ENCODE measurements at places on chromosomes 5 and 9. TPM values are rescaled to one million over a fixed set of nuclear protein-coding genes. Genes with fewer than 3 reads are reported as not detected.

Gene BSPRY
- total RNA-seq = 0.27 TPM

Gene C9orf50
- 1.2 TPM for total RNA-seq

DNA sequence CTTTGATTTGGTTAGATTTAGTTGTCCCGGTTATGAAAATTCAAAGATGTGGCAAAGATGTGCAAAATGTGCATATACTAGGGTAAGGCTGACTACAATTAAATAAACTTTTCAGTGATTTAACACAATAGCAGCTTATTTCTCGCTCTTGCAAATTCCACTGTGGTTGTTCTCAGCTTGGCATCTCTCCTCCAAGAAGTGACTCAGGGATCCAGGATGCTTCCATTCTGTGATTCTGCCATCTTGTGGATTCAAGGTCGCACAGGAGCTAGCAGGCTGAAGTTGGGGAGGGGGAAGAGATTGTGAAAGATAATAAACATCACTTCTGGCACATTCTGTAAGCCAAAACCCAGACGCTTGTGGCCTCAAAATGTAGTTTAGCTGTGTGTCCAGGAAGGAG, 60.1 kb upstream of the TGFBR1 start:
- no peak overlapping the region for H3K27ac ChIP-seq
- no peaks in the 10 kb centered on the region for H3K27me3 ChIP-seq
- no peak overlapping the region for H3K4me3 ChIP-seq
- peaks cover 38% of the 10 kb centered on the region for H3K36me3 ChIP-seq
- no peaks in the 10 kb centered on the region for H3K4me1 ChIP-seq

GRCh38 chr9:27151693-27152404, 42.8 kb downstream of the TEK start:
- H3K4me3 ChIP-seq = no peak overlapping the region
- no peaks in the 10 kb centered on the region for H3K36me3 ChIP-seq
- no peaks in the 10 kb centered on the region for H3K4me1 ChIP-seq
- no peak for DNase-seq
- H3K27ac ChIP-seq = peak overlapping the region; percentile 36

- H3K4me3 ChIP-seq = no peak overlapping the region
- H3K4me1 ChIP-seq = no peaks in the 10 kb centered on the region
- H3K27ac ChIP-seq = no peak overlapping the region
- no peaks in the 10 kb centered on the region for H3K27me3 ChIP-seq
Measured at GRCh38 chr5:168055141-168055683, 236.2 kb upstream of the WWC1 start.

GRCh38 chr5:87109746-87110145, 157.9 kb upstream of the RASA1 start:
- no peak overlapping the region for H3K4me3 ChIP-seq
- H3K4me1 ChIP-seq = no peaks in the 10 kb centered on the region
- no peak overlapping the region for H3K27ac ChIP-seq
- H3K27me3 ChIP-seq = no peaks in the 10 kb centered on the region
- DNase-seq = no peak

Gene TARS1
- 117 TPM for total RNA-seq

Gene ERAP2
- total RNA-seq = 7.7 TPM

DNA sequence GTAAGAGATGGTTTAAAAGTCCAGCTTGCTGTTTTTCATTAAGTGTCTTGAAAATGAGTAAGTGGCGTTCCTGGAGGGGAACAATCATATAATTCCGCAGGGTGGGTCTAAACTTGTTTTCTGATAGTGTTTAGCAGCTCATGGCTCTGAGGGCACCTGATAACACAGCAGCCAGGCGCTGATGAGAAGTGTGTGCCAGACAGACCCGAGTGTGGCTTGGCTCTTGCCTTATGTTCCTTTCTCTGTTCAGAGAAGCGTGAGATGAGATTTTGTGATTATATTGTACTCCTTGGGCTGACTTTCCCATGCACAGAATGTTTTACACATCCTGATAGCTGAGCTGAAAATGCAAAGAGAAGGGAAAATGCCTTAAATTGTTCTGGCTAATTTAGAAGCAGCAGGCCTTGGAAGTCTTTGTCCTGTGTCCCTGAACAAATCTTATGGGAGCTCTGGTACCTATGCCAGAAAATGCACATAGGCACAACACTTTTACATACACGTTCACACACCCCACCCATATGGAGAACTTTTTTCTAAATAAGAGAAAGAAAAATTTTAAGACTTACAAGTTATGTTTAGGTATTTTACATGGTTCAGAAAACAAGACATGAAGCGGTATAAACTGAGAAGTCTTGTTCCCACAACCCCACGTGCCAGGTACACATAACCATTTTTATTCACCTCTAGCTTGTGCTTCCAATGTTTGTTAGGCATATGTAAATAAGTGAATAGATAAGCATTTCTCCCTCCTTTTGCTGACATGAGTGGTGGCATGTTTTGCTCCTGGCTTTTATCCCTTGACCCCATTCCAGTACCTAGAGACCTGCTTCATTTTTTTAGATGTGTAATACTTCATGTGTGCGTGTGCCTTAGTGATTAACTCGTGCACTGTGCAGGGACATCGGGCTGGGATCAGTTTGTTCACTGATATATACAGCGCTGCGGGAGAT, 152.2 kb upstream of the OTULINL start:
- H3K27me3 ChIP-seq = no peaks in the 10 kb centered on the region
- no peak overlapping the region for H3K4me3 ChIP-seq
- no peak overlapping the region for H3K27ac ChIP-seq
- DNase-seq = no peak

DNA sequence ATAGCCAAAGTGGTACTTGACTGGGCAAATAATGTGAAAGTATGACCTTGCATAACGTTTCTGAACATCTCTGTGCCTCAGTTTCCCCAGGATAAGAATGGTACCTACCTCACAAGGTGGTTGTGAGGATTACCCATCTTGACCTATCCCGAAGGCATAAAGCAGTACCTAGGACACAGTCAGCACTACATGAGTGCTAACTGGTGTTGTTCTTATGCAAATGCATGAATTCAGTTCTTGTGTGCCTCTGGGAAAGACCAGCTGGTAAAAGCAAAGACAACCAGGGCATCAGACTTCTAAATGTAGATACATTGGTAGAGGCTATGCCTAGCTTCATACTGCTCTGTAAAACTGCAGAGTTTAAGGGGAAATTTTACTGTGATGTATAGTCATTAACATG, 21.8 kb upstream of the TMEM252 start:
- H3K36me3 ChIP-seq = no peaks in the 10 kb centered on the region
- H3K27ac ChIP-seq = no peak overlapping the region

DNA sequence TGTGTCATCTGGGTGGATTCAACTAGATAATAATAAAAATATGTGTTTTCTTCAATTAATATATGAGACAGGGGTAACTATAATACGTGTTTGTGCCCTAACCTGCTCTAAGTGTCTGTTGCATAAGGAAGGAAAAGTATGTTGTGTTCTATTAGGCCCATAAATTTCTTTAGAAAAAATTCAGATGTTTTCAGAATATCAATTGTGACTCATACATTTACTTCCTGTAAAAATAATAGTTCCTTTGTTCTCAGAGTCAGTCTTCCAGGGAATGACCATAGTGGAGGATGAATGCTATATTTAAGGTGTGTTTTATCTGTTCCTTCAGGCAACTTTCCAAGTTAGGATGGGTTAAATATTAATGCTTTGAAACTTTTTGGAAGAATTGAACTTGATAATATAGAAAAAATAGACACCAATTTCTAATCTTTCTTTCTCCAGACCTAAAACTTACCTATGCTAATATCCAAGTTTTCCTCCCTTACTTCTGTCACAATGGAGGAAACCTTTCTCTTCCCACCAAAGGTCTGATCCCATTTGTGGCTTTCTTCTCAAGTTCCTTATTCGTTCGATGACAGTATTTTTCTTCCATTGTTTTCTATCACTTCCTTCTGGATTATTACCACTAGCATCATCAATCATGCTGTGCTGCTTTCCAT, 49.9 kb downstream of the ISL1 start:
- no peak for DNase-seq
- no peaks in the 10 kb centered on the region for H3K36me3 ChIP-seq
- H3K27me3 ChIP-seq = no peaks in the 10 kb centered on the region
- no peaks in the 10 kb centered on the region for H3K4me1 ChIP-seq
- no peak overlapping the region for H3K27ac ChIP-seq

DNA sequence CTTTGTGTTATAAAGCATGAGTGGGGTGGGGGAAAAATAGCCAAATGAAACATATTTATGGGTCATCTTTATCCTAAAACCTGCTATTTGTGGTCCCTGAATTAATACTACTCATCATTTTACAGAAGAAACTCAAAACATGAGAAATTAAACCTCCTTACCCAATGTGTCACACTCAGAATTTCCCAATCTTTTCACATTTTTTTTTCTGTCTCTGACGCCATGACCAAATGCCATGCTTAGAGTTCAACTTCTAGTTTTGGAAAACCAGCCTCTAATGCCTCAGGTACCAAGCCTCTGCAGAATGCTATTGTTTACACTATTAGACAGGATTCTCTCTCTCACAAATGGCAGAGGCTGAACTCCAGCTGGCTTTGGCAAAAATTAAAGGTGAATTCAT, 505.5 kb upstream of the WWC1 start:
- H3K4me3 ChIP-seq = no peak overlapping the region
- no peak overlapping the region for H3K27ac ChIP-seq
- H3K4me1 ChIP-seq = no peaks in the 10 kb centered on the region
- no peaks in the 10 kb centered on the region for H3K27me3 ChIP-seq
- no peaks in the 10 kb centered on the region for H3K36me3 ChIP-seq

- H3K36me3 ChIP-seq = no peaks in the 10 kb centered on the region
- H3K27me3 ChIP-seq = no peaks in the 10 kb centered on the region
- H3K4me1 ChIP-seq = peaks cover 6% of the 10 kb centered on the region
- DNase-seq = no peak
- no peak overlapping the region for H3K27ac ChIP-seq
- H3K4me3 ChIP-seq = no peak overlapping the region
Measured at GRCh38 chr5:36417668-36418067, 116.0 kb upstream of the RANBP3L start.

Gene TAF1L
- not detected for total RNA-seq

GRCh38 chr9:74577956-74578355, 80.8 kb downstream of the RORB start:
- no peaks in the 10 kb centered on the region for H3K36me3 ChIP-seq
- H3K27ac ChIP-seq = no peak overlapping the region

GRCh38 chr5:15585841-15586591, 86.0 kb downstream of the FBXL7 start:
- H3K27me3 ChIP-seq = no peaks in the 10 kb centered on the region
- DNase-seq = no peak
- H3K27ac ChIP-seq = no peak overlapping the region
- peaks cover 7% of the 10 kb centered on the region for H3K4me1 ChIP-seq

DNA sequence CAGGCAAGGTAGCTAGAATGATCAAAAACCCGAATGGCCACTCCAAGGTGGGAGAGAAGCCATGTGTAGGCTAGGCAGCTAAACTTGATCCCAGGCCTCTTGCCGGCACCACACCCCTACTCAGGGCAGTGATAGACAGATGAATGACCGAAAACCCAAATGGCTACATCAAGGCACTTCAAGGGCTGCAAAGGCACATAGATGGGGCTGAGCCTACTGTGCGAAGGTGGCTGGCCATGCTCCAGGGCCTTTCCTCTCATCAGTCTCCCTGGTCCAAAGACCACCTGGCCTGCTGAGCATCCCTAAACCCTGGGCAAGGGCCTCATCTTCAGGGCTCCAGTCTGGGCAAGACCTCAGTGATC, 3.7 kb upstream of the TIFAB start:
- H3K4me3 ChIP-seq = no peak overlapping the region
- no peaks in the 10 kb centered on the region for H3K27me3 ChIP-seq
- H3K36me3 ChIP-seq = no peaks in the 10 kb centered on the region
- no peaks in the 10 kb centered on the region for H3K4me1 ChIP-seq
- H3K27ac ChIP-seq = no peak overlapping the region
- peak; percentile 46 for DNase-seq

DNA sequence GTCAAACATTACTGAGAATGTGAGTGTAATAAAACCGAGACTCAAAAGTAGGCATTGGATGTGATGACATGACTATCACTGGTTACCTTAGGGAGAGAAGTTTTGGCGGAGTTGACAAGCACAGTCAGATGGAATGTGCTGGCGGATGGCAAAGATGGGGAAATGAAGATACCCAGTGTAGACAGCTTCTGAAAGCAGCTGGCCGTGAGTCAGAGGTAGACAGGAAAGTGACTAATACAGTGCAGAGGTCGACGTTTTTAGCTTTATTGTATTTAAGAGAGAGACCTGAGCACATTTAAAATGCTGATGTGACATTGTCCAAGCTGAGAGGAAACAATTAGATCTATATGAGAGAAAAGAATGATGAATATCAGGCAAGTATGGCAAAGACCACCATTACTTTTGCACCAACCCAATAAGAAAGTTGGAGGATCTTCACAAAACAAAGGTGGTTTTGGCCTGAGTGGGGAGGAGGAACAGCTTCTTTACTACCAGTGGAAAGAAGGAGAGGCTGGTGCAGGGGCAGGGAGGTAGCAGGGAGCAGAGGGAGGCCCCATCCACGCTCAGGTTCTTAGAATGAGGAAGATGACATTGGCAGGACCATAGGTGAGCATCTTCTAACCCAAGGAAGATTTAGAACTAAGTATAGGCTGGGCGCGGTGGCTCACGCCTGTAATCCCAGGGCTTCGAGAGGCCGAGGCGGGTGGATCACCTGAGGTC, 36.7 kb upstream of the KCNIP1 start:
- H3K36me3 ChIP-seq = no peaks in the 10 kb centered on the region
- no peaks in the 10 kb centered on the region for H3K4me1 ChIP-seq
- H3K27me3 ChIP-seq = no peaks in the 10 kb centered on the region
- H3K4me3 ChIP-seq = no peak overlapping the region
- DNase-seq = no peak

DNA sequence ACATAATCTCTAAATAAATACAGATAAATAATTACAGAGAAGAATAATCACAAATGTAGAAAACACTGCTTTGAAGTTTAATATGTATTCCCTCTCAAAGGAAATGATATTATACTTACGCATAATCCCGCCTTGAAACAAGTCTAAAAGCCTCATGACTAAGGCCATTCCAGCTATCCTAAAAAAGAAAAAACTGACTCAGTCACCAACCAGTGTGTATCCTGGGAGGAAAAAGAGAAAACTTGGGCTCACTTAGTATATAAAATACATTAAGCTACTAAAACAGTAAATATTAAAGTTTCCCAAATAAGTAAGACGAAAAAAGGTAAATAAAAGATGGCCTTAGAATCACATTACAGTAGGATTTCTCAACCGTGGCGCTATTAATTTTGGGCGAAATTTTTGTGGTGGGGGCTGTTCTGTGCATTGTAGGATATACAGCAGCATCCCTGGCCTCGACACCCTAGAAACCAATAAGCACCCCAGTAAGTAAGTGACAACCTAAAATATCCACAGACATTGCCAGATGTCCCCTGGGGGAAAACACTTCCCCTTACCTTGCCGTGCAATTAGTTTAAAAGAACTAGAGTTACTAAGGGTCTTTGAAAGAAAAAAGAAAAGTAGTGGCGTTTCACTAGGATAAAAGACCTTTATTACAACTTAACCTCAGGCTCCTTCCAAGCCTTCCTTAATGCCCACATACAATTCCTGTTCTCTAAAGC, 1.1 kb downstream of the HSPA9 start:
- H3K4me1 ChIP-seq = peaks cover 15% of the 10 kb centered on the region
- H3K36me3 ChIP-seq = peaks cover 35% of the 10 kb centered on the region
- peak overlapping the region; percentile 96 for H3K4me3 ChIP-seq
- peak overlapping the region; percentile 98 for H3K27ac ChIP-seq
- H3K27me3 ChIP-seq = no peaks in the 10 kb centered on the region
- DNase-seq = no peak

GRCh38 chr9:123217128-123217654, 51.2 kb downstream of the STRBP start:
- H3K36me3 ChIP-seq = no peaks in the 10 kb centered on the region
- H3K4me3 ChIP-seq = no peak overlapping the region
- H3K4me1 ChIP-seq = no peaks in the 10 kb centered on the region
- DNase-seq = no peak
- H3K27me3 ChIP-seq = no peaks in the 10 kb centered on the region
- H3K27ac ChIP-seq = no peak overlapping the region

Gene ROPN1L
- not detected for total RNA-seq
